ENCODE measurements at places on chromosomes 2 and 18.

DNA sequence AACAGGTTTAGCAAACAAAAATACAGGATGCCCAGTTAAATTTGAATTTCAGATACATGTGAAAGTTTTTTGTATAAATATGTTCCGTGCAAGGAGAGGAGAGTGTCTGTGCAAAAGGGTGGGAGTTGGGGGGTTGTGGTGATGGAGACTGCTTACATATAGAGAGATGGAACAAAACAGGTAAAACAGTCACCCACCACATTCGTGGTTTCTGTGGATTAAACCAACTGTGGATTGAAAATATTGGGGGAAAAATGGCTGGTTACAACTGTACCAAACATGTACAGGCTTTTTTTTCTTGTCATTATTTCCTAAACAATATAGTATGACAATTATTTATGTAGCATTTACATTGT is 245.7 kb downstream of the TNS1 start:
- DNase-seq: no peak

GRCh38 chr2:64538764-64539433 is 14.8 kb downstream of the AFTPH start:
- DNase-seq: no peak

DNA sequence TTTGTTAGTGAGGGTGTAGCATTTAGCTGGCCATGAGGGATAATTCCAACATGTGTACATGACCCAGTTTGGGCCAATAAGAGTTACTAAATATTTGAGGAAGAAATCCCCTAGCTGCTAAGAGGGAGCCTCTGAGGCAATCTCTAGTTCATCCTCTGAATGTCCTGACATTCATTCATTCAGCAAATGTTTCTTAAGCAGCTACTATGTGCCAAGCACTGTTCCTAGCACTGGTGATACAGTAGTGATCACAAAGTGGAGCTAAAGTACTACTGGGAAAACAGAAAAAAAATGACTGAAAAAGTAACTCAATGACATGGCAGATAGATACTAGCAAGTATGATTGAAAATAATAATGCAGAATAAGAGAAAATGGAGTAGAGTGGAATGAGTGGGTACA is 79.8 kb upstream of the PID1 start:
- no peak for DNase-seq

DNA sequence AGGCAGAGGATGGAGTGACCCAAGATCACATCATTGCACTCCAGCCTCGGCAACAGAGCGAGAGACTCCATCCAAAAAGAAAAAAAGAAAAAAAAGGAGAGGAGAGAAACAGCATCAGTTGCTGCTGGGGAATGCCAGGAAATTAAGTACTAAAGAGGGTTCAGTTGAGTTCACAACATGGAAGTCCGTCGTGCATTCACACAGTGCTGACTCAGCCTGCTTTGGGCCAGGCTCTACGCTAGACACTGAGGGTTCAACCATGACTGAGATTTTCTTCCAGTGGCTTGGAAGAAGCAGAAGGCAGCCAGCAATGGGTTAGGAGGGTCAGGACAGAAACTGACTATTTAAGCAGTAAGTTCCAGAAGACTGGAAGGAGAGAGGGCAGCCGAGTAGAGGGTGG is 108.8 kb downstream of the FMNL2 start:
- DNase-seq: no peak

GRCh38 chr2:158773121-158773520 is 22.0 kb upstream of the DAPL1 start:
- DNase-seq: no peak

Measured in stimulated activated CD8-positive, alpha-beta memory T cell treated with anti-CD3 and anti-CD28 coated beads, Interleukin-2, amount 100 ng/mL, for 1 hour (primary cell).